ENCODE measurements at places on chromosomes 3 and 15.

GRCh38 chr3:152365766-152366593, 97.3 kb downstream of the MBNL1 start:
- no peak for DNase-seq

GRCh38 chr3:140219923-140220452, 285.0 kb downstream of the CLSTN2 start:
- DNase-seq = no peak

DNA sequence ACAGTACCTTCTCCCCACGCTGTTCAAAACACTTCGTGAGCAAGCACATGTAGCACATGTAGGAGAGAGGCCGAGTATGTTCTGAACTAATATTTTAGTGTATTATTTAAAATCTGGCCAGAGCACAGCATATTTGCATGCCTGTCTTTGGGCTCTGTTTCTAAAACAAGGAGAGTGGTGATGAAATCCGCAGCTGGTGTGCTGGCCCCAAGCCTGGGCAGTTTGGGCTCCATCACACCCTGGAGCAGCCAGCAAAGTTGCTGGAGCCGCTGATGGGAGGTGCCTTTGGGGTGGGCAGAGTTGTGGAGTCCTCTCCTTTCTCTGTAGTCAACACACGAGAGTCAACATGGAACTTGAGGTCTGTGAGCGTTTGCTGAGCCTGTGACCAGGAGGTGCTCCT, 116.6 kb downstream of the SLCO3A1 start:
- no peak for DNase-seq

- DNase-seq = no peak
These were observed 426.7 kb upstream of the FRG2C start for GRCh38 chr3:75237477-75237876.

GRCh38 chr3:41508063-41508696, 308.9 kb downstream of the CTNNB1 start:
- DNase-seq = no peak

DNA sequence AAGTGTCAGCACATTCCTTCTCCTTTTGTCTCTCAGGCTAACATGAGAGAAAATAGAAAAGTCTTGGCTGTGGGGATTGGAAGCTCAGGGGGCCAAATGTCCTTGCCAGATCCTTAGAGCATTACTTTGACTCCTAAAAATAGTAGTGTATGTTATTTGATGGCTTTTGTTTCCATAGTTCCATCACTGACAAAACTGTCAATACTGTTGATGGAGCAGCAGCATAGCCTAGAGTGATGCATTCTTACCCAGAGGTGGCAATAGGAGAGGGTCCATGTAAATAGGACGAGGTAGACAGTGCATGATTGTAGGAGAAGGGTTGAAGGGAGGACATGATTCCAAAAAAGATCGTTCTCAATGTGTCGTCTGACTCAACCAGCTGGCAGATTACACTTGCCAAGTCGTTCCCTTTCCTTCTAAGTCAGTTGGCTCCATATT, 282.7 kb upstream of the TPRG1 start:
- no peak for DNase-seq

GRCh38 chr3:46272028-46272451, 29.8 kb downstream of the CCR3 start:
- no peak for DNase-seq

- DNase-seq = no peak
These were observed 348.7 kb upstream of the LMCD1 start for GRCh38 chr3:8152821-8153418.

DNA sequence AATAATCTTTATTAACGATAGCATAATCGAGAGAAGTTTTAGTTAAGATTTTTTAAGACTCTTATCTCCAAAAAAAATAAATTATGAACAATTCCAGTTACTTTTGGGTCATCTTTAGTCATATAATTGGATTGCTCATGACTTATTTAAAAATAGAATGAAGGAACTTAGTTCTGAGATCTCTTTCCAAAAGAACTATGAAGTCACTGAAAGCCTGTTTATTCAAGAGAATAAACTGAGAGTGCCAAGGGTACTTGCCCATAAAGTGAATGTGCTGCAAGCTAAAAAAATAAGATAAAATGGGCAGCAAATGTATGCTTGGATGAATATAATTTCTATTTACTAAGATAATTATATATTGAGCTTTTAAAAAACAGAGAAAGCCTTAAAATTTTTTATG, 176.5 kb upstream of the PLSCR5 start:
- no peak for DNase-seq

GRCh38 chr15:64800476-64800875, 25.0 kb downstream of the PIF1 start:
- no peak for DNase-seq

- DNase-seq = no peak
These were observed 28.8 kb upstream of the HDAC11 start for GRCh38 chr3:13451301-13451673.

GRCh38 chr3:20320489-20320888, 134.5 kb upstream of the SGO1 start:
- DNase-seq = no peak

DNA sequence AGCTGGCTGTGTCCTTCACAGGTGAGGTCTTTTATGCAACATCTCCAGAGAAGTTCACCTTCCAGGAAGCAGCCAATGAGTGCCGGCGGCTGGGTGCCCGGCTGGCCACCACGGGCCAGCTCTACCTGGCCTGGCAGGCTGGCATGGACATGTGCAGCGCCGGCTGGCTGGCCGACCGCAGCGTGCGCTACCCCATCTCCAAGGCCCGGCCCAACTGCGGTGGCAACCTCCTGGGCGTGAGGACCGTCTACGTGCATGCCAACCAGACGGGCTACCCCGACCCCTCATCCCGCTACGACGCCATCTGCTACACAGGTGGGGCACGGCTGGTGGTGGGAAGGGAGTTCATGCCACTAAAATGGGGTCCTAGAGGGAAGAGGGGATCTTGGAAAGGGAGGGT, 40.1 kb downstream of the ACAN start:
- DNase-seq = no peak

DNA sequence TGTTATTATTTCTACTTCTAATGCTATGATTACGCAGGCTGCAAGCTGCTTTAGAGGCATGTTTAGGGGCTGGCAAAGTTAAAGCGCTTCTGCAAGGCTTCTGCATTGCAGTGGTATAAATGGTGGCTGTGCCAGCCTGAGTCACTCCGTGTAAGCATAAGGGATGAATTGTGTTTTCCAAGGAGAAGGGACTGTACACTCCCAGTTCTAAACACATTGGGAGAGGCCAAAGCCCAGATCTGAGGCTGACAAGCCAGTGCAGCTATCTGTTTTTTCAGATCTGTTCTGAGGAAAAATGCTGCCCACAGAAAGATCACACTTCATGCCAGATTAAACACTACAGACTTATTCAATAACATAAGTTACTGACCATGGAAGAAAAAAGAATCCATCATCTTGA, 83.8 kb downstream of the PRICKLE2 start:
- no peak for DNase-seq

- no peak for DNase-seq
These were observed 15.4 kb downstream of the BCL2L10 start for GRCh38 chr15:52097180-52097579.

- DNase-seq = no peak
These were observed 180.9 kb upstream of the TBL1XR1 start for GRCh38 chr3:177378168-177378567.

- DNase-seq = no peak
These were observed 5.3 kb downstream of the FOXP1 start for GRCh38 chr3:71578054-71578751.

DNA sequence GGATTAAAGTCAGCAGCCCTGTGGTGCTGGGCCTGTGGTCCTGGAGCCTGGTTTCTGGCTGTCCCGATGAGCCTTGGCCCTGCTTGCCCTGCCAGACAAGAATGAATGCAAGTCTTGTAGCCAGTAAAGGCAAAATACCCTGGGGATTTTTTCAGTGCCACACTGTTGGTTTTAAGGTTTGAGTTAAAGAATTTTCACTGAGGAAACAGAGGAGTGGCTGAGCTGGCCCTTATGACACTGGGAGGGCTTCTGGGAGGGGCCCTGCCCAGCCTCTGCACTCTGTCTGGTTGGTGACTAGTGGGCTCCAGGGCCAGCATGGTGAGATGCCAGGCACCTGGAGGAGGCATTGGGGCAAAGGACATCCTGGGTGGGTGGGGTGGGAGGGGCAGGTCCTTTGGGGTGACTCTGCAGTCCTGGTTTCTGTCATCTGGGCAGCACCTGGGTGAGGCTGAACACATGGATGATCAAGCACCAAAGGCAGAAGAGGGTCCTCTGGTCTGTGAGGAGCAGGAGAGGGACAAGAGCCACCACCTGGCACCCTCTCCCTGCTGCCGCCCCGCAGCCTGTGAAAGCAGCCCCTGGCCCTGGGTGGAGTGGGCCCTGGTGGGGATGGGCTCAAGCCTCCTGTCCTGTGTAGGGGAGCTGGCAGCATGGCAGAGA, 12.5 kb upstream of the PLA2G4E start:
- DNase-seq = no peak

DNA sequence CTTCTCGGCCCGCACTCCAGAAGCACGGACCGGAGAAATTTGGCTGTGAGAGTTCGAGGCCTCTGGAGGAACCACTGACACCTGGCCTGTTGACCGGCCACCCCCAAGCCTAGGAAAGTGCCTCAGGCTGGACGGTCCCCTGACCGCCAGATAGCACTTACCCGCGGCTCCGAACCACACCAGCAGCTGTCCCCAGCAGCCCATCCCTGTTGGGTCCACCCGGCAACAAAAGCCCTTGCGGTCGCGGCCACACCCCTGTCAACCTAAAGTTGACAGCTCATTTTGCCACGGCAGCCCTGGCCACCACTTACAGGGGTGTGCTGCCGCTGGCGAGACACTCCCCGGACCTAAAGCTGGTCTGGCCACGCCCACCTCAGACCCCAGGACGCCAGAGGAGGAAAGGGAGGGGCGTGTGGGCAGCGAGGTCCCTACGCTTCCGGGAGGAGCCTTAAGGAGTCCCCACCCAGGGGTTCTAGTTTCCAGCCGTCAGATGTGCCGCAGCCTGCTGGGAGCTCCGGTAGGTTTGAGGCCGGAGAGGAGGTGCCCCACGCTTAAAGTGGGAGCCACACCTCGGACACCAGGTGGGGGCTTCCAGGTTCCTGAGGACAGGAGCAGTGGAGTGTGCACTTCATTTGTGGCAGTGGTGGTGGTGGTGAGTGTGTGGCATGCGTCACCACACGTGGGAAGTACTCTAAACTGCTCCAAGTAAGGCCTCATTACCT, at the start of gene LTK:
LTK (minus strand) TSS at position 322 of the 722 bp plus-strand sequence; CDS start at position 204, 118 bp downstream.
- no peak for DNase-seq

- DNase-seq = no peak
These were observed 10.1 kb upstream of the LRRC15 start for GRCh38 chr3:194379651-194380050.

DNA sequence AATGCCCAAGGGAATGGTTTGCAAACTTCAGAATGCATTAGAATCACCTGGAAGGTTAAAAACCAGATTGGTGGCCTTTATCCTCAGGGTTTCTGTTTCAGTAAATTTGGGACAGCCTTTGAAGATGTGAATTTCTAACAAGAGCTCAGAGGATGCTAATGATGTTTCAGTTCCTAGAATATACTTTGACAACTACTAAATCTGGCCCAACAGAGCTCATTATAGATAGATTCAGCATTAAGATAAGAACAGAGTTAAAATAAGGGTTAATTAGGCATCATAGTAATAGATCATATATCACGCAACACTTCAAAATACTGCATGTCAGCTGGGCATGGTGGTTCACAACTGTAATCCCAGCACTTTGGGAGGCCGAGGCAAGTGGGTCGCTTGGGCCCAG, 9.3 kb upstream of the KPNA4 start:
- no peak for DNase-seq

DNA sequence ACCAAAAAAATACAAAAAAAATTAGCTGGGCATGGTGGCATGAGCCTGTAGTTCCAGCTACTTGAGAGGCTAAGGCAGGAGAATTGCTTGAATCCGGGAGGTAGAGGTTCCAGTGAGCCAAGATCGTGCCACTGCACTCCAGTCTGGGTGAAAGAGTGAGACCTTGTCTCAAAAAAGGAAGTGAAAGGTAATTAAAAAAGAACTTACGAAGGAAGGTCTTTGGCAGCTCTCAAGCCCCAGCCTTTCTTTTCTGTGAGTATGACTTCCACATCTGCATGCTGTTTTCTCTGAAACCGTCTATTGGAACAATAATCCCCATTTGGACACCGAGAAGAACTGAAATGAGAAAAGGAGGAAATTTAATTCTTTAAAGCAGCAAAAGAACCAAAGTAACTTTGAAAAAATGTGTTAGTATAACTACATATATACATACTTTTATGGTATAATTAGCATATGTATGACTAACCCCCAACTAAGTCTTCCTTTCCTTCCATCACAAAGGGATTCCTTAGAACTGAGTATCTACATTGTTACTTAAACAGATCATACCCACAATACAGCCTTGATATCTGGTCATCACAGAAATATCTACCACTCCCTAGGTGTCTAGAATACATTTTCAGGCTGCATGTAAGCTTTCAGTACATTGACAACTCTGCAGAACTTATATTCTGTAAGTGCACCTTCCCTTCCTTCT, 50.1 kb downstream of the SETD2 start:
- no peak for DNase-seq

DNA sequence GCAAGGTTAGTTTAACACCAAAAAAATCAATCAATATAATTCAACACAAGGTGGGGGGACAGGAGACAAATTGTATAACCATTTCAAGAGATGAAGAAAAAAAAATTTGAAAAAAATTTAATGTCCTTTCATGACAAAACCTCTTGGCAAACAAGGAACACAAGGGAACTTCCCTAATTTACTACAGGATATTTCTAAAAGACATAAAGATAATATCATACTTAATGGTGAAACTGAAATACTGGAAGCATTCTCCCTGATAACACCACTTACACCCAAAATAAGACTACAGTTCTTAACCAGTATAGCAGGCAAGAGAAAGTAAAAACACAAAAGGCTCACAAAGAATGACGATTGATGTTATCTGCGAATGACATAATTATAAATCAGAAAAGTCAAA, 44.7 kb downstream of the IFT57 start:
- no peak for DNase-seq

- no peak for DNase-seq
These were observed 173.8 kb upstream of the TLE3 start for GRCh38 chr15:70271422-70272088.

GRCh38 chr15:40250304-40250656, 11.4 kb downstream of the PAK6 start:
- DNase-seq = no peak

- no peak for DNase-seq
These were observed 934.0 kb downstream of the VGLL3 start for GRCh38 chr3:86056962-86057361.

GRCh38 chr3:41893977-41894376, 67.9 kb downstream of the ULK4 start:
- DNase-seq = no peak

GRCh38 chr15:32979710-32980109, 214.8 kb downstream of the FMN1 start:
- no peak for DNase-seq

Data from activated gamma-delta T cell (primary cell).